ENCODE measurements at places on chromosomes 1 and 21.

DNA sequence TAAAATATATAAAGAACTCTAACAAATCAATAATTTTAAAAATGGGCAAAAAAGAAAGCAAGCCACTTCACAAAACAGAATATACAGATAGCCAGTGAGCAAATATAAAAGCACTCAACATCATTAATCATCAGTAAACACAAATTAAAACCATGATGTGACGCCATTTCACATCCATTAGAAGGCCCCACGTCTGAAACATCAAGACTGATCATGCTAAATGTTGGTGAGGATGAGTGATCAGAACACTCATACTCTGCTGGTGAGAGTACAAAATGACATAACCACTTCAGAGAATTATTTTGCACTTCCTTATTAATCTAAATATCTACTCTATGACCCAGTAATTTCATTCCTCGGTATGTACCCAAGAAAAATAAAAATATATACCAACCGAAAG is 512.2 kb upstream of the NR5A2 start:
- DNase-seq: no peak

- DNase-seq: no peak
These were observed 72.2 kb downstream of the ATF6 start for GRCh38 chr1:161838362-161838761.

DNA sequence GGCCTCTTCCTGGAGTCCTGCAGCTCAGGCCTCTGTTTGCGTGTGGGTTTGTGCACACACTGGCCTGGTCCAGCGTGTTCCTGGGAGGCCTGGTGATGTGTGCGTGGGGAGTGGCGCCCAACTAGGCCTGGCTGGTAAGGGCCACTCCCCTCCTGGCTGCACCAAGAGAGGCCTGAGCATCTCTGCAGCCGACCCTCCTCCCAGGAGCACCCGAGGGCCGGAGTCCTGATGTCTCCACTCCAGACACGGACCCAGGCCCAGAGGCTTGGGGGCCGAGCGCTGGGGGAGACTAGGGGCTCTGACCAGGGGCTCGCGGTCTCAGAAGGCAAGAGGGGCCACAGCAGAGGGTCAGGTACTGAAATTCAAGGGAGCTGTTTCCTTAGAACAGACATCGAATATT is 33.3 kb downstream of the MORN1 start:
- DNase-seq: no peak

DNA sequence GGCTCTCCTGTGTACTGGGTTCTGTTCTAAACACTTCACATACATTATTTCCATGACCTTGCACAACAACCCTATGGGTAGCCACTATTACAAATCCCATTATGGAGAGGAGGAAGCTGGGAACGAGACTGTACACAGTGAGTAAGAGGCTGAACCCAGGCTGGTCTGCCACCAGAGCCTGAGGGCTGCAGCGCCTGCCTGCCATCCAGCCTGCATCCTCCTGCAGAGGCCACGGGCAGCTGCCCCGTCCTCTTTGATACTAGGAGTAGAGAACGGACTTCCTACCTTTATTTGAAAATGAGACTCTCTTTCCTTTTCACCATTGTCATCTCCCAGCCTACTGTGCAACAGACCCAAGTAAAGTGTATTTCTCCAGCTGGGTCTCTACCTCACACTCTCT is 370.0 kb downstream of the HHAT start:
- DNase-seq: no peak

- DNase-seq: no peak
These were observed 27.5 kb upstream of the TMEM54 start for GRCh38 chr1:32928715-32929114.

DNA sequence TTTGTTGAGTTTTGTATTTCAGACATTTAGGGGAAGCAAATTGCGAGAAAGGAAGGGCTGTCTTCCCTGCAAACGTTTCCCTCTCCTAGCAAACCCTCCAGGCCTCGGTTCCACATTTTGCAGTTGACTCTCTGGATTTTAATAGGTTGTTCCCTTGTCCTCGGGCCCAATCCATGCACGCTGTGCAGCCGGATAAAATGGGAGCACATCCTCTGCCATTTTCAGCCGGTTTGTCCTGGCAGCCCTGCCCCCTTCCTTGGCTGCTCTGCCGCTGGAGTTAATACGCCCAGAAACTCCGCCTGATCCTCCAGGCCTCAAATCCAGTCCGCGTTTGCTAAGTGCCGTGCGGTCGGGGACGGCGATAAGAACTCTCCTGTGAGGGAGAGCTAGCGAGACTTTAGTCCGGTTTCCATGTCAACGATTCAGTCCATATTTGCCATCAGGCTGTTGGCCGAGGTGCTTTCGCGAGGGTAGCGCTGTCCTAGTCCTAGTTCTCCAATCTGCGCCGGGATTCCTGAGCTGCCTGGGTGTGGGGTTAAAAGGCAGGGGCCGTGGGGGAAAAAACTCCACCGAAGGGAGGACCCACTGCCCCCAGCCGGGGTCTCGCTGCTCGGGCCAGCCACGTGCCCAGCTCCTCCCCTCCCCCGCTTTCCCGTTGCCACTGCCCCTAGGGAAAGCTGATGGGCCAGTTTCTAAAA is 2.9 kb upstream of the ARID1A start:
- peak; percentile 62 for DNase-seq

Data from stimulated activated CD4-positive, alpha-beta T cell treated with anti-CD3 and anti-CD28 coated beads, Interleukin-1b, Interleukin-23, amount 100 ng/mL, for 1 hour (primary cell).